HFF-Myc (cell line): ENCODE measurements at places on chromosomes 5 and 9.

GRCh38 chr9:91814753-91815152 is 135.3 kb downstream of the ROR2 start:
- no peak for DNase-seq

- DNase-seq: peak; percentile 63
These were observed 219.1 kb downstream of the ADAMTS6 start for GRCh38 chr5:65262649-65263059.

GRCh38 chr5:175895686-175896102 is 24.3 kb downstream of the CPLX2 start:
- DNase-seq: no peak

- DNase-seq: no peak
These were observed 15.2 kb upstream of the SLC35D2 start for GRCh38 chr9:96398582-96399324.

- no peak for DNase-seq
These were observed 186.9 kb downstream of the RGS3 start for GRCh38 chr9:113650207-113651131.

GRCh38 chr5:55102348-55102747 is at the start of gene GZMA:
TSS of gene GZMA (plus strand) at chr5:55102646. CDS start at chr5:55102683, 37 bp downstream.
- no peak for DNase-seq

DNA sequence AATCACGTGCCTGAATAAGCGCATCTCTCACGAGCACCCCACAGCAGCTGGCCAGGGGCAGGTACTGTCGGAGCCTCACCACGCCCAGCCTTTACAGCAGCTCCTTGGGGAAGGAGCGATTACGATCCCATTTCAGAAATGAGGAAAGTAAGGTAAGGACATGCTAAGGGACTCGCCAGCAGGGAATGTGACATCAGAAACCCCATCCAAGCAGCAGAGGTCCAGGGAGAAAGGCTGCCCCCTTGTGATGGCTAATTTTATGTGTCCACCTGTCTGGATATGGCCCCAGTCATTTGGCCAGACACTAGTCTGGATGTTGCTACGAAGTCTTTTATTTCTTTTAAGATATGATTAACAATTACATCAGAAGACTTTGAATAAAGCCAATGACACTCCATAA is 77.3 kb downstream of the UBE2QL1 start:
- DNase-seq: no peak

DNA sequence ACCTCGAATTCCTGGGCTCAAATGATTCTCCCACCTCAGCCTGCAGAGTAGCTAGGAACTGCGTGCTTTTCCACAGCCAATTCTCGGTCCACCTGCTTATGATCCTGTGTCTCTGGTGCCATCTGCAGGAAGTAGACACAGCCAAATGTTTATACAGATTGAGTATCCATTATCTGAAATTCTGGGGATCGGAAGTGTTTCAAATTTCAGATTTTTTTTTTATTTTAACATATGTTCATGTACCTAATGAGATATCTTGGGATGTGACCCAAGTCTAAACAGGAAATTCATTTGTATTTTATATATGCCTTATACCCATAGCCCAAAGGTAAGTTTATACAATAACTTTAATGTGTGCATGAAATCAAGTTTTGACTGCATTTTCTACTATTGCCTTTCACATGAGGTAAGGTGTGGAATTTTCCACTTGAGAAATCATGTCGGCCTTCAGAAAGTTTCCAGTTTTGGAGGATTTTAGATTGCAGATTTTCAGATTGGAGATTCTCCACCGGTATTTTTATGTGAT is 89.5 kb downstream of the ESM1 start:
- peak; percentile 31 for DNase-seq

DNA sequence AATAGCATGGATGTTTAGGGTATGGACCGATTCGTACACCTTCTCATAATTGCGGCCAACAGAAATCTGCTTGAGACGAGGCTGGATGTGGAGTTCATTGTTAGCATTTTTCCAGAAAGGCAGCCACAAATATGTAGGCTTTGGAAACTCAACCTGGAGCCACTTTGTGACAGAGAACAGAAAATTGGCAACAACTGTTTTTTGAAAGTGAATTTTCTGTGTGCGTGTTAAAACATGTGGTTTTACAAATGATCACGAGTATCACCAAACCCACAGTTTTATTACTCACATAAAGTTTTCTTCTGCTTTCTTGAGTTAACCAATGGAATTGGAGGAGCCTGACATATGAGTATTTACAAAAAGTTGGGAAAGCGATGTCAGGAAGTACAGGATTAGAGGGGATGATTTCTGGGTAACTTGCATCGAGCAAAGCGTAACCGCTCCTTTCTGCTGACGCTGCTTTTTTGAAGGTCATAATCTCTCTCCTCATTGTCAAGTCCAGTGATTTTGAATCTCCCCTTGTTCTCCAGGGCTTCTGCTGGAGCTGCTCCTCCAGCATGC is 138.5 kb upstream of the TAF11L2 start:
- peak; percentile 74 for DNase-seq

GRCh38 chr5:96881511-96882115 is 5.3 kb downstream of the ERAP2 start:
- no peak for DNase-seq

DNA sequence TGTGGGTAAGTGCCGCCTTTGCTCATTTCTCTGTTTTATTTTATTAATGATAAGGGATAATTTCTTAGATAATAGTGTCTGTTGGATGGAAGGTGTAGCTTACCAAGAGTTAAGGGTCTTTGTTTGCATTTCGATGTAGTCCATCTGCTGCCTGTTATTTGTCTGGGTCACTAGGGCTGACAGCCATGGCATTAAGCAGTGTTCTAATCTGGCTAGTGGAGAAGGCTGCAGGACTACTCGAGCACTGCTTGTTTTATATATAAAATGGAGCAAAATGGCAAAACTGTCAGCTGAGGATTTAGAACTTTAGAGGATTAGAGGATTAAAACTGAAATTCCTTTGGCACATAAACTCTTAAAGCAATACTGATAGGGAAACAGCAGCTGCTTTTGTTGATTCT is 67.5 kb downstream of the C7 start:
- DNase-seq: no peak

- no peak for DNase-seq
These were observed 3.8 kb downstream of the OLFML2A start for GRCh38 chr9:124780757-124781151.

- DNase-seq: peak; percentile 92
These were observed at the start of gene KLF9 for GRCh38 chr9:70413799-70414775. TSS of gene KLF9 (minus strand) at chr9:70414657. CDS start at chr9:70413363, 1,294 bp downstream.
